ENCODE measurements at places on chromosomes 4 and X.
A peak's percentile ranks its signal among the peaks of the same experiment; 100 is the strongest.

DNA sequence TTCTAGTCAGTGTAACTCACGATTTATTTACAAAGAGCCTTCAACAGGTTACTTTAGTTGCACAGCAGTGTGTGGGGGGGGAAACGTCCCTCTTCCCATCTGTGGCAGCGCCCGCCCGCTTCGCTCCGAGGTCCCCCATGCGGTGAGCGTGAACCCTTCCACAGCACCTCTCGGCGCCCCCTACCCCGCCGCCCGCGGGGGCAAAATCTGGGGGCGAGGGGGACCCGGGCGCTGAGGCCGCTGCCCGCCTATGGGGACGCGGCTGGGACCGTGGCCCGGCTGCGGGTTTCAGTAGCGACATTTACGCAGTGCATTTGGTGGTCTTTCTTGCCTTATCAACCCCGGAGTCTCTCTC is 6.4 kb downstream of the NKX6-1 start:
- DNase-seq: no peak

DNA sequence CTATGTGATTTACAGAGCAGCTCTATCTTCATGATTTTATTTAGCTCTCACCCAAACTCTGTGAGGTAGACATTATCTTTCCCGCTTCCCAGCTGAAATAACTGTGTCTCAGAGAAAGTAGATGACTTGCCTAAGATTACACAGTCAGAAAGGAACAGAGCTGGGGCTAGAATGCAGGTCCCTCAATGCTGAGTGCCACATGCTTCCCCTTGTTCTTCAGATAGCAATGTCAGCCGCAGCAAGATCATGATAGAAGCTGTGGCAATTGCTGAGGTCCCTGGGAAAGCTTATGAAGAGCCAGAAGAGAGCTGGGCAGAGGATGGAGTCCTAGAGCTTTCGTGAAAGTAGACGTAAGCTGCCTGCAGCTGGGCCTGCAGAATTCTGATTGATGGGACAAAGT is 11.1 kb upstream of the GABRE start:
- no peak for DNase-seq

DNA sequence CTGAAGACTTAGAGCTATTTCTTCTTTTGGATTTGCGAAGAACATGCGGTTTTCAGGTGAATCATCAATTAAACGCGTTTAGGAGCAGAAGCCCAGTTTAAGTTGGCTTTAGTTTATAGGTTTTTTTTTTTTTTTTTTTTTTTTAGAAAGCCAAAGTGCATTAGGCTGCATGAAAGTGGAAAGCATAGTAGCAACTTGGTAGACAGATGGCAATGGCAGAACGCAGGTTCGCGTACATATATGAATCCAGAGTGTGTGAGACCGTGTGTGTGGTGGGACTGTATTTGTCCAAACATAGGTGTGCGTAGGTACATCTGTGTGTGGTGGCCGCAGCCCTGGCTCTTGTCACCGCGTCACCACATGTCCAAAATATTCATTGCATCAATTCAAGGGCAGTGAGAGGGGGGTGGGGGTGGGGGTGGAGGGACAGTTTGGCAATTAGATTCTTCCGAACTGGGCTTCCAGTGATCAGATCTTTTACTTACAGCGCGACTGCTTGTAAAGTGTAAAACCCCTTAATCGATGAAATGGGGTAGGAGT is 901 bp downstream of the JADE1 start:
- no peak for DNase-seq

GRCh38 chr4:168623484-168623883 is 126.6 kb downstream of the PALLD start:
- DNase-seq: no peak

DNA sequence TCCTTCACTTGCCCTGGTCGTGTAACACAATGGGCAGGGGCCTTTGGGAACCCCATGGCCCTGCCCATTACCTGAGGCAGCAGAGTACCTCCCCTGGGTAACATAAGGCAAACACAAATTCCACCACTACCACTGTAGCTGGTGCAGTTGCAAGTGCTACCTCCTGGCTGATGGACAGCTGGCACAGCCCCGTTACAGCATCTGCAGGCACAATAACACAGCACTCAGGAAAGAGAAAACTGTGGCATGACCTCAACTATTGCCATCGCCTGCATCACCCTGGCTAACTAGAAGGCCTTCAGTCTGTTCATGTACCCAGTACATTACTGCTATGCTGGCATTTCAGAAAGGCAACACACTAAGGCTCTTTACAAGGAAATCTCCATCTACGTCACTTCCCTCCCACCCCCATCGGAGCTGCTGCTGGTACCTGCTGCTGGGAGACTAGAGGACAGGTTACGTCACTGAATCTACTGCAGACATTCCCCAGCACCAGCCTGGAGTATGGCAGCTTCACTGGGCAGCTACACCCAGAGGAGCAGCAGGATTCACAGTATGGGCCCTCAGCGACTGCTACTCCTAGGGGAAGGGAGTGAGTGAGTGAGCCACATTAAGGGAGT is 39.4 kb downstream of the ARFIP1 start:
- no peak for DNase-seq

DNA sequence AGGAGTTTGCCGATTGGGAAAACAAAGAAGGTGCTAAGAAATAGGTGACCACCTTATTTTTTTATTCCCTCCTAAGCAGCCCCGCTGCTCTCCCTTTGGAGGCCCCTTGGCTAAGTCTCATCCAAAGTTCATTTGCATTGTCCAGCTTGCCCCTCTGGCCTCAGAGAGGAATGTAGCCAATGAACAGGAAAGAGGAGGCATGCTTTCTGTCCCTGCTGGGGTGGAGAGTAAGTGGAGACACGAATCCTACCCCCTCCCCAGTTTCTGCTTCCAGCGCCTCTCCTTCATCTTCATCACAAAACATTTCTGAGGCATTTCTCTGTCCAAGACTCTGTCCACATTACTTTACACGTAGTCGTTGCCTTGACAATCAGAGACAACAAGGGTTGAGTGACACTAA is 38.7 kb downstream of the NLGN3 start:
- no peak for DNase-seq

DNA sequence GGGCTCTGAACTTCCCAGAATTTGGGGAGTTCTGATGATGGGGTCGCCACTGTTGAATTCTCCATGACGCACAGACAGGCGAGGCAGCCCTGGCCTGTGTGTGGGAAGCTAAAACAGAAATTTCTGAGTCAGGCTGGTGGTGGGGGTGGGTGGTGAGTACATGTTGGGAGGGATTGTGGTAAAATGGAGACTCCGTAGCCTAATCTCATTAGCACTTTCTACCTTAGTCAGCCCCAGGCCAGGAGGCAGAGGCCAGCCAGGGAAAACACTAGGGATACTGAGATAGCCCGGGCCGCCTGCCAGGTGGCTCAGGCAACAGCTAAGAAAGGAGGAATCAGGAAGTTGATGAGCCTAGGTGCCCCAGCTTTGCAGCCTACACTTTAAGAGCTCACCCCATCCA is 39.3 kb upstream of the NHSL2 start:
- no peak for DNase-seq

GRCh38 chr4:76198411-76199237 is 15.0 kb downstream of the SCARB2 start:
- peak; percentile 65 for DNase-seq
